ENCODE measurements at places on chromosomes 16 and 17.

GRCh38 chr16:37511-37910, 15.9 kb downstream of the POLR3K start:
- DNase-seq = no peak

DNA sequence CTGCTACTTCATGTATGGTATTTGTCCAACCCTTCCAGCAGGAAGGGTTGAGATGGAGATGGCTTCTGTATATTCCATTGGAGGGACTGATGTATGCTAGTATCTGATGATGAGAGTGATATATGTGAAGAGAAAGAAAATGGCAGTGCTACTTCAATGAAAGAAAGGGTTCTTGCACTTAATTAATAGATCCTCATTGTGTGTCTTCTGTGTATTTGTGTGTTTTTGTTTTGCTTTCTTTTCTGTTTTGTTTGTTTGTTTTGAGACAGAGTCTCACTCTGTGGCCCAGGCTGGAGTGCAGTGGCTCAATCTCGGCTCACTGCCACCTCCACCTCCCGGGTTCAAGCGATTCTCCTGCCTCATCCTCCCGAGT, 61.2 kb upstream of the CRYM start:
- DNase-seq = no peak

- DNase-seq = no peak
Observed at GRCh38 chr17:45575126-45575885, 84.8 kb upstream of the PLEKHM1 start.

GRCh38 chr17:876272-876671, 94.1 kb downstream of the MRM3 start:
- DNase-seq = no peak

DNA sequence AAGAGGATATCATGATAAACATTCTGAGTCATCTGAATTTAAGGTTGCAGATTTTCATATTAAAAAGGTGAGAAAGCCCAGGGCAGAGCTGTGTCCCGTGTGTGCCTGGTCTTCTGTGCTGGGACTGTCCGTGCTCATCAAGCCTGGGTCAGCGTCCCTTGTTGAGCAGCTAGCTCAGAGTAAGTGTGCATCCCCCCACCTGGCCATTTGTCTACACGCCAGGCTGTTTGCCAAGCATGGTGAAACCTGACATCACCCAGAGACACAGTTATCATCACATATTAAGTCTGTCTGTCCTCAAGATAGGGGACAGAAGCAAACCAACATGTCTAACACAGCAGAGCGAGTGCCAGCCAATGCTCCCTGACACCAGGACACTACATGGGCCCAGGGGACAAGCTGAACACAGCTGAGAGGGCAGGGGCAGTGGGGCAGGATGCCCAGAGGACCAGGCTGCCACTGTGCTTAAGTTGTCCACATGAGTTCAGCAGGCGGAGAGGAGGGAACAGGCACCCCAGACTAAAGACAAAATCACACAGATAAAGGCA, 57.9 kb upstream of the CNEP1R1 start:
- no peak for DNase-seq

- DNase-seq = no peak
Observed at GRCh38 chr17:57615836-57616757, 129.0 kb downstream of the CCDC182 start.

GRCh38 chr16:25371342-25371741, 113.7 kb upstream of the ZKSCAN2 start:
- DNase-seq = no peak

DNA sequence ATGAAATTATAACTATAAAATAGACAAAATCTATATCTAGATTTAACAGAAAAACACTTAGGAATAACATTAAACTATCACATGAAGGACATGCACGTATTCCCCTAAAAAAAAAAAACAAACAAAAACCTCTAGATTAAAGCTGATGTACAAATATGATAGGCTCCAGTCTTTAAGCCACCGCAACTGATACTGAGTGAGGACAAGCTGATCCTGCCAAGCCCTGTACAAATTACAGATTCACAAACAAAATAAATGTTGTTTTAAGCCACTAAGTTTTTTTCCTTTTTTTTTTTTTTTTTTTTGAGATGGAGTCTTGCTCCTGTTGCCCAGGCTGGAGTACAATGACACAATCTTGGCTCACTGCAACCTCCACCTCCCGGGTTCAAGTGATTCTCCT, 35.3 kb downstream of the SMURF2 start:
- DNase-seq = no peak

DNA sequence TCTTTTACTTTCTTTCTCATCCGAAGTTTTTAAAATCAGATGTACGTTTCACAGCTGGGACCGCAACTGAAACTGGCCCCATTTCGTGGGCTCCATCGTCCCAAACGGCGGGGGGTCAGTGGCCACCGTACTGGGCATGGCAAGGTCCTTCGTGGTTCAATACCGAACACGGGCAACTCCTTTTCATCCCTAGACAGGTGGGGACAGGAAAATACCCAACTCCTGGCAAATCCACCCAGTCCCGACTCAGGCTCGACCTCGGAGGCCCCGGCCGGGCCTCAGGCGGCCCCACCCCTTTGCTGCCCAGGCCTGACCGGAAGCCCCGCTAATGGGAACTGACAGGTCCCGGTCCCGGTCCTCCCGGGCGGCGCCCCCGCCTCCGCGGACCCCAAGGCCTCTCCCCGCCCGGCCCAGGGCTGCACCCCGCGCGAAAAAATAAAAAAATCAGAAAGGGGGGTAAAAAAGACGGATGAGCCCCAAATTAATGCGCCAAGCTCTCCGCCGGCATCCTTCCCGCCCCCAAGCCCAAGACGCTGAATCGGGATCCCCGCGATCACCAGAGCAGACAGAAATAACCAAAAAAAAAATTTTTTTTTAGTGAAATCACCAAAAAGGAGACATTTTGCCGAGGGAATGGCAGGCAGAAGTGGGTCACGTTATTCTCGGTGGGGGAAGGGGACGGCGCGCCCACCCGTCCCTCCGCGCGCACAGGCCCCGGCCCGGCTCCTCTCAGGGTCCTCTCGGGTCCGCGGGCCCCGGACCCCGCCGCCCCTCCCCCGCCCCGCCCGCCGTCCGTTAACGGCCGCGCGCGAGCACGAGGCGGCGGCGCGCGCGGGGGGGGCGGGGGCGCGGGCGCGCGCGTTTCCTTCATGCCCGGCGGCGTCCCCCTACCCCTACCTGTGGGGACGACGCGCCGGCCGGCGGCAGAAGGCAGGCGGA, 562 bp downstream of the ZC3H7A start:
- DNase-seq = peak; percentile 61

- peak; percentile 45 for DNase-seq
Observed at GRCh38 chr17:65173284-65173793, 36.2 kb downstream of the RGS9 start.

- no peak for DNase-seq
Observed at GRCh38 chr16:53220585-53220984, 165.8 kb downstream of the CHD9 start.

DNA sequence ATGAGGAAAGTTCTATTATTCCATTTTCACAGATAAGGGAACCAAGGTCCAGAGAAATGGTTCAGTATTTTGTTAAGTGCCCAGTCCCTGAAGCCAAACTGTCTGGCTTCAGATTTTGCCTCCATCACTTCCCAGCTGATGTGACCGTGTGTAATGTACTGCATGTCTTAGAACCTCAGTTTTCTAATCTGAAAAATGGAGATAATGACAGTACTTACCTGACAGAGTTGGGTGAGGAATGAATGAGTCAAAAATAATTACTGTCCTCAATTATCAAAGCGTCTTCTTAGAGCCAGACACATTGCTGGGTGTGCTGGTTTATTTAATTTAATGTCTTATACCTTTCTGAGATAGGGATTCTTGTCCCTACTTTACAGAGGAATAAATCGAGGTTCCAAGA, 6.7 kb downstream of the ZNF668 start:
- DNase-seq = no peak

GRCh38 chr16:82864332-82865040, 237.7 kb downstream of the CDH13 start:
- DNase-seq = no peak

DNA sequence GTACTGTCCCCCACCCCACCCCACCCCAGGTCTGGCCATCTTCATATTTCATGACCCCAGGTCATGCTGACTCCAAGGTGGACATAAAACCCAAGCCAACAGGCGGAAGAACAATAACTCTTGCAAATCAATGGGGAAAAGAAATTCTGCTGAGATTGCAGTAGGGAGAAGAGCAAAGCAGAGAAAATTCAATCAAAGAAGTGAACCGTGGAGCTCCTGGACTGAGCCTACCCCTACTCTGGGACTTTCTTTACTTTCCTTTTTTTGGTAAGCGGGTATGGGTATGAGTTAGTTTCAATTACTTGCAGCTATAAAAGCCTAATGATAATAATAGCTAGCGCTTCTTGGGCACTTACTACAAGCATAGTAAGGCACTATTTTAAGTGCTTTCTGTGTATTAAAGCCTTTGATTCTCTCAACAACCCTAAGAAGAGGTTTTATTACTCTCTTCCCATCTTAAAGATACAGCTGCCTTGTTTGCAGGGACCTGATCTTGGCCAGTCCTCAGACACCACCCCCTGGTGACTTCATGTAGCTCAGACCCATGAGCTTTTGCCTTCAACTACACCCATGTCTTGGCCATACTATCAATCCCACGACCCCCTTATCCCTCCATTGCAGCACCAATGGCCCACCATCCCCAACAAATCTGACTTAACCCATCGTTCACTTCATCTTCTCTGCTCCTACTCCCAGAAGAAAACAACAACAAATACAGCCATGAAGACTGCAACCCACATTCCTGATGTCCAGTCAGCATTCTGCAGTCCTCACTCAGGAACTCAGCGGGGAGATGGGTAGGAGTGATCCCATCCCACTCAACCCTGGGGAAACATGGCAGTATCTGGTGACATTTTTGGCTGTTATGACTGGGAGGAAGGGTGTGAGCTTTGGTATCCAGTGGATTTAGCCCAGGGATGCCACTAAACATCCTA, 4.4 kb downstream of the GGA2 start:
- no peak for DNase-seq

- no peak for DNase-seq
Observed at GRCh38 chr17:55411463-55411855, 10.2 kb downstream of the MMD start.

- DNase-seq = no peak
Observed at GRCh38 chr16:66578651-66579531, at the start of gene CMTM2. CMTM2 (plus strand) TSS chr16:66579463; CDS start chr16:66579608, 145 bp downstream.

DNA sequence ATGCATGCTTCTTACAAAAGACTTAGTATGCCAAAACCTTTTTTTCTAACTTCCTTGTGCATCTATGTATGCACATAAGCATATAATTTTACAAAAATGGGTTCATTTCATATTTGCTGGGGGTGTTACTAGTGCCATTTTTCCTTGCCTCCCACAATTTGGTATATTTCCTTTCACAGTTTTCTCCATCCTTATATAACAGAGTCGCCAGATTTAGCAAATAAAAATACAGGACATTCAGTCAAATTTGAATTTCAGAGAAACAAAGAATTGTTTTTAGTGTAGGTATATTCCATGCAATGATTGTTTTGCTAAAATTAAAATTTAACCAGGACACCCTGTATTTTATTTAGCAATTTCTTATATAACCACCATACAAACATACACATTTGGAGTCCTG, 4.0 kb upstream of the FBXO39 start:
- no peak for DNase-seq

- DNase-seq = no peak
Observed at GRCh38 chr17:67659028-67659427, 58.7 kb upstream of the NOL11 start.

DNA sequence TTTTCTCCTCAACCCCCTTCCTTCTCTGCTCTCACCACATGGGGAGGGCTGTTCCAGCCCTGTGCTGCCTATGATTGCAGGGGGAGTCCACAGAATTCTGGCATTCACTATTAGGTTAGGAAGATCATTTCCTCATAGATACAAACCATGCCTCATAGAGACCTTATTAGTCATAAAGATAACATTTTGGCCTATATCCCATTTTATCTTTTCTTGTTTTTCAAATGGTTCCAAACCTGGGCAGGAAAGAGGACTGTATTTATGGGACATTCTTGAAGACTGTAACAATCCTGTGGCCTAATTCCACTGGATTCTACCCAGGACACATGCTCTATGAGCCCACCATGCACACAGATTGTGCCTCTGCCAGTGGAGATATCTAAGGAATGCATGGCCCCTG, 51.7 kb downstream of the ASIC2 start:
- DNase-seq = no peak

- no peak for DNase-seq
Observed at GRCh38 chr17:56136301-56136700, 17.0 kb upstream of the ANKFN1 start.

DNA sequence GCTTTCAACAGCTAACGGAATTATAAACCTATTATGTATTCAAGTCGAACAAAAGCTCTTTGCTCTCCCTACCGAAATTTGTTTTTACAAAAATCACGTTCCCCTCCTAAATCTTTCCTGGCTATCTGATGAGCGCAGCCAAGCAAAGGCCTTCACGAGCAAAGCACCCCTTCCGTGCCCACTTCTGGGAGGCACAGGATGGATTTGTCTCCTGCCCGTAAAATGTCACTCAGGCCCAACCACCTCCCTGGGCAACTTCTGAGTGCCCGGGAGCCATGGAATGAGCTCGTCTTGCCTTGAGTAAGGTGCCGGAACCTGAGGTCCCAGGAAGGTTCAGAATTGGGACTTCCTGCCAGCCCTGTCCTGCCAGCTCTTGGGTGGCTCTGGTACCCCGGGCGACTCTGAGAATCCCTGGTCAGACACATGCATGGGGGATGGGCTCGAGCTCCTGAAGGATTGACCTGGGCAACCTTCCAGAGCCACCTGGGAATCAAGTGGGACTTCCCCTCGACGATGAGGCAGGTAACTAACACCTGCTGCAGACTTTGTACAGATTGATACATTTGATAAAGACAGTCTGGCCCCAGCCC, 19.8 kb downstream of the SLC7A5 start:
- DNase-seq = no peak

- peak; percentile 82 for DNase-seq
Observed at GRCh38 chr17:17868641-17869522, 32.1 kb upstream of the SREBF1 start.

DNA sequence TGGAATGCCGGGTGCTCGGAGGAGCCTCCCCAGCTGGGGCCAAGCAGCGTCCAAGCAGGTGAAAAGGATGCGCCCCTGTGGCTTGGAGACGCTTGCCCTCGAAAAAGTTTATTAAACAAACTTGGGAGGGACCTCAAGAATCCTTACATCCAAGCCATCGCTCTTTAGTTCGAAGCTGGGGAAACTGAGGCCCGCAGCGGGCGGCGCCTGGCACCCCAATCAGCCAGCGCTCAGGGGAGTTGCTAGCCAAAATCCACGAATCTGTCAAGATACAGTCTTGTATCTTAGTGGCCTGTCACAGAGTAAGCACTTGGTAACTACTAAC, 553 bp upstream of the B9D1 start:
- DNase-seq = no peak

- DNase-seq = peak; percentile 85
Observed at GRCh38 chr16:89565506-89566372, 5.3 kb downstream of the RPL13 start.

- no peak for DNase-seq
Observed at GRCh38 chr17:58277107-58277801, 3.5 kb downstream of the MPO start.

GRCh38 chr17:36183001-36183971, 6.8 kb upstream of the TBC1D3B start:
- peak; percentile 94 for DNase-seq

DNA sequence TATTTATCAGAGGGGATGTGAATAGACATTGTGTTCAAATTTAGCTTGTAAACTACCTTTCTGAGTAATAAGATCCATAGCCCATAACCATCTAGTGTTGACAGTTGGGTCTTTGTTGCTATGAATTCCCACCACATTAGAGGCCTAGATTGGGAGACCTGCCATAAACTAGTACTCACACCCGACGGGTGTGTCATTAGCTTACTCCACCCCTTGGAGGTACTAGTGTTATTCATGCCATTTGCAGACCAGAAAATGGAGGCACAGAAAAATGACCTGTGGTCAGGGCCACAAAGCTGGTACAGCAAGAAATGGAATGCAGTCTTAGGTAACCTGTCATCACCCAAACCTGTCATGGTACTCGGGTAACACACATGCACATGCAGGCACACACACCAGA, 41.3 kb upstream of the BCAR1 start:
- DNase-seq = no peak

All from H9 (cell line).